NCI-H446 (cell line): ENCODE measurements at places on chromosomes 2 and 18.
A peak's percentile ranks its signal among the peaks of the same experiment; 100 is the strongest.

GRCh38 chr2:207135340-207135739 lies 30.4 kb downstream of the KLF7 start:
- DNase-seq: no peak

GRCh38 chr18:44370861-44371260 lies 309.8 kb upstream of the SETBP1 start:
- DNase-seq: no peak

- no peak for DNase-seq
These were observed 232.5 kb downstream of the TDRD15 start for GRCh38 chr2:21356086-21356856.

DNA sequence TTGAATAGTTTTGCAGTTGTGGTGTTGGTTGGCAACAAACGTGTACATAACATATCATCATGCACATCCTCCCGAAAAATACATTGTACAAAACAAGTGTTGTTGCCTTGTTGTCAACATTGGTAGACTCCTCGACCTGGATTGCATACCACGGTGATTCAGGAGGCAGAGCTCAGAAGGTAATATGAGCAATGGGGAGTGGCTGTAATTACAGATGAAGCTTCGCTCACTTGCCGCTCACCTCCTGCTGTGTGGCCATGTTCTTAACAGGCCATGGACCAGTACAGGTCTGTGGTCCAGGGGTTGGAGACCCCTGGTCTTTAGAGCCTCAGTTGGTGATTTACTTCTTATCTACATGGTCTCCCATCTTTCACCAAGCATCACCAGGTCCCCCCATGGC lies 1423.2 kb upstream of the NXPH2 start:
- DNase-seq: no peak

DNA sequence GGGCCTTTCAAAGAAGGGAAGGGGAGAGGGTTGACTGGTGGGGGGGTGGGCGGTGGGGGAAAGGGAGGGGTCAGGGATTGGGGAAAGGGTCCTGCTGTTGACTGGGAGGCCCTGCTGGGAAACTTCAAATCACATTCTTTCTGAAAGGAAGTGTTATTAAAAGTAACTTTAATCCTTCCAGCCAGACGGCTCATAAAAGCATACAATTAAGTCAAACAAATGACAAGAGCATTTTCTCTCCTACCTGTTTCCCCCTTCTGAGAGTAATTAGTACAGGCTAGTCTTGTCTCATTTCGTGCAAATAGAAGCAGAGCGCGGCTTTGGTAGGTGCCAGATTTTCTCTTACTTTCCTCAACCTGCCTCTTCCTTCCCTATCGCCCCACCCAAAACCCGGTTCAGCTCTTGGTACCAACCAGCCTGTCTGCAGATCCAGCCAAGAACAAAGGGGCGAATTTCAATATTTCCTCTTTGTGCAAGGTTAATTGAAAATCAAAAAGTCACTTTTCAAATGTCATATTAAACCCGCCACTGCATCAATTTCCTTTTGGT lies 2112.6 kb upstream of the PIK3C3 start:
- no peak for DNase-seq

DNA sequence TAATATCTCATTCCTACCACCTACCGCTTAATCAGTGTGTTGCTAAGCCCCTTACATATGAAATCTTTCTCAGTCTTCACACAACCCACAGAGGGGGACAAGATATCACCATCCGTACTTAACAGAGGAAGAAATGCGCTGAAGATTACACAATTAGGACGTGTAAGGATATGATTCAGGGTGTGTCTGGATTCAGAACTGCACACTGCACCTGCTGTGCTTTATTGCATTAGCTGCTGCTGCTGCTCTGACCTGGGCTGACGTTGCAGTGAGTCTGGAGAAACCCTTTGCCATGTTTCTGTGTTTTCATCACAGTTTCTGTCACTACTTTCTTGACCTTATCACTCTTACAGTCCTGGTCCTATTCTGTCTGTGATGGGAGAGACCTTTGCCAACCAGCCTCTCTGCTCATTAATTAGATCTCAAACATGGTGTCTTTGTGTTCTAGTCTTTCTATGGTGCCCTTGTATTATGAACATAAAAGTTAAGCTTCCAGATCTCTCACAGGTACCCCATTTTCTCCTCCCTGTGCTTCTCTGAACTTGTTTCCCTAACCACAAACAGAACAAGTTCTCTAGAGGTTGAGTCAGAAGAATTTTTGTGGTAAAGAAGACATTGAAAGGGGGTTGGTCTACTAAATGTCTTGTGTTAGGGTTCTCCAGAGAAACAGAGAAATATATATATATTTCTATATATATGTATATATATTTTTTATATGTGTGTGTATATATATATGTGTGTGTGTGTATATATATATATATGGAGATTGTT lies 92.9 kb upstream of the CYP1B1 start:
- DNase-seq: no peak

GRCh38 chr2:17857021-17857420 lies 21.4 kb upstream of the KCNS3 start:
- DNase-seq: peak; percentile 28
